ENCODE measurements at places on chromosomes 7 and 10.

GRCh38 chr7:142782922-142783900, 12.4 kb downstream of the PRSS2 start:
- DNase-seq = peak; percentile 89

- no peak for DNase-seq
Measured at GRCh38 chr7:2971914-2972834, 71.5 kb downstream of the CARD11 start.

- peak; percentile 85 for DNase-seq
Measured at GRCh38 chr7:6516387-6516983, 34.8 kb downstream of the GRID2IP start.

DNA sequence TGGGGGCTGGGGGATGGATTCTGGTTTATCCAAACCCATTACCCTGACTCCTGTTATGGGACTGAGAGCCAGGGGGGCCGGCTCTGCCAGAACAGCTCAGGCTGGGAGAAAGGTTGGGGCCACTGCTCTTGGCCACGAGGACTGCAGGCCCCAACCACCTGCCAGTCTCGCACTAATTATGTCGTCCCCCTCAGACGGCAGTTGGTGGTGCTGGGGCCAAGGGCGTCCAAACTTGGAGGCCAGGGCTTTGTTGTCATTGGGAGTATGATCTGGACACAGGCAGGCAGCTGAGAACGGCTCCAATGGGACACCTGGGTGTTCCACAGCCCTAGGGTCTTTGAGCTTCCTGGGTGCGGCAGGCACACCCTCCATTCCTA, 34.7 kb downstream of the DRGX start:
- DNase-seq = no peak

DNA sequence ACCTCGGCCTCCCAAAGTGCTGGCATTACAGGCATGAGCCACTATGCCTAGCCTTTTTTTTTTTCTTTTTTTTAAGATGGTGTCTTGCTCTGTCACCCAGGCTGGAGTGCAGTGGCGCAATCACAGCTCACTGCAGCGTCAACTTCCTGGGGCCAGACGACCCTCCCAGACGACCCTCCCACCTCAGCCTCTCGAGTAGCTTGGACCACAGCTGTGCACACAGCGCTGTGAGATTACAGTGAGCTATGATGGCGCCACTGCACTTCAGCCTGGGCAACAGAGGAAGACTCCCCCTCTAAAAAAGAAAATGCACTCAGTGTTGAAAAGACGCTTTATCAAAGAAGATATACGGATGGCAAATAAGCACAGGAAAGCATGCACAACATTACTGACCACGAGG, 16.5 kb upstream of the WIPI2 start:
- no peak for DNase-seq

GRCh38 chr10:126702181-126702580, 31.7 kb upstream of the C10orf90 start:
- DNase-seq = no peak

DNA sequence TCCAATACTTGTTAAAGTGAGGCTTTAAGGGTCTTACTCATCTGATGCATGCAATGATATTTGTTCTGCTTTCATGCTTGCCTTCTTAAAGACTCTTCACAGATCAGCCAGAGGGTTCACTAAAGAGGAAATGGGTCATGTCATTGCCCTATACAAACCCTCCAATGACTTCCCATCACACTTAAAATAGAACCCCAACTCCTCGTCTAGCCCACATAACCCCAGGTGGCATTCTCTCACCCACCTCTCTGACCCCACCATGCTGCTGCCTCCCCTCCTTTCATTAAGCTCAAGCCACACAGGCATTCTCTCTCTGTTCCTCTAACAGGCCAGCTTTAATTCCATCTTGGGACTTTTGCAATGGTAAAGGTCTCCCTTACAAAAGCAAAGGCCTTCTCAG, 253.6 kb downstream of the GRID1 start:
- no peak for DNase-seq

GRCh38 chr7:28539289-28539981, 127.1 kb downstream of the CREB5 start:
- DNase-seq = no peak

DNA sequence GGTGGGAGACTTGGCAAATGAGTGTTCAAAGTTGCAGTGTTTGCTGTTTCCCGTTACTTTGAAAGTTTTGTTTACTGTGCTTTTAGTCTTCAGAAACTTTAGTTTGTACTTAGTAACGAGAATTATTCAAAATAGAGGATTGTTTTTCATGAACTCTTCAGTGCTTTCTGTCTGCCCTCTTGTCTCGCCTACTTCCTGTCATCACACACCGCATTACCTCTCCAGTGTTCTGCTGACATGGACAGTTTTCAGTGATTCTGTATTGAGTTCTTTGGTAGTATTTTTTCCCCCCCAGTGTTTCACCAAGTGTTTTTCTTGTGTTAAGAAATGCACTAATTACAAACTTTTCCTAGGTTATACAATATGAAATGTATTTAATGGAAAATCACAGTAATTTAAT, 207.0 kb downstream of the MLLT10 start:
- no peak for DNase-seq

- no peak for DNase-seq
Measured at GRCh38 chr7:158482480-158482879, 105.1 kb downstream of the PTPRN2 start.

DNA sequence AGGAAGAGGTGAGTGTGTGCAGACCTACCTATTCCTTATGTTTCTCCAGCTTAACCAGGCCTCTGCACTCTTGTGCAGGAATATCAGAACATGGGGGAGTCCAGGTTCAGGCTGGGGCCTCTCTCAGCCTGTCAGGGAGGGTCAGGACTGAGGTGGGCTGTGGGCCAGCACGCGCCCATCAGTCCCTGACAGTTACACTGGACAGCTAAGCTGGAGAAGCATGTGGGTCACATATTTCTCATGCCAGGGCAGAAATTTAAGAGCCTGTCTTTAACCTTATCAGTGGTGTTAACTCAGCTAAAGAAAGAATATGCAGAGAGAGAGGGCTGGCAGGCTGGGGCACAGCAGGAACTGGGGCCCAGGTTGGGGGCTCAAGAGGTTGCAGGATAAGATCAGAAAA, 8.7 kb upstream of the POLD2 start:
- no peak for DNase-seq

DNA sequence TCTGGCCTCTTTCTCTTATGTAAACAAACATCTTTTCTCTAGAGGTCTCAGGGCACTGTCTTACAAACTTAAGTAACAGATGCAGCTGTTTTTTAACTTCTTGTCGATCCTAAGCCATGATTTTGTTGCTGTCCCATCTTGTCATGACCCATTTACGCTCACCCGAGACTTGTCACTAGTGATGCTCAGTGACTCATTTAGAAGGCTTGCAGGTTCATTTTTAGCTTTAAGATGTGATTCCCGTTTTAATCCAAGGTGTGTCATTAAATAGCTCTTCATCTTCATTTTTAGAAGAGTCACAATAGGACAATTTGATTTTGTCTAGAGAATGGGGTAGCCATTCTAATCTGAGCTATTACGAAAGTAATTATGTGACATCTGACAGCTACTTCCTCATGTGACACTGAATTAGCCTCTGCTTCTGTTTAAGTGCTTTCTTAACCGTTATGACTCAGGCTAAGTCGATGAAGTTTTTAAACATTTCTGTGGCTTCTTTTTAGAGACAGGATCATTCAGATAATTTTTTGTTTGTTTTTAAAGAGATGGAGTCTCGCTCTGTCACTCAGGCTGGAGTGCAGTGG, 42.7 kb downstream of the SPDYE5 start:
- no peak for DNase-seq

GRCh38 chr7:25562673-25563182, 334.4 kb upstream of the NPVF start:
- no peak for DNase-seq

DNA sequence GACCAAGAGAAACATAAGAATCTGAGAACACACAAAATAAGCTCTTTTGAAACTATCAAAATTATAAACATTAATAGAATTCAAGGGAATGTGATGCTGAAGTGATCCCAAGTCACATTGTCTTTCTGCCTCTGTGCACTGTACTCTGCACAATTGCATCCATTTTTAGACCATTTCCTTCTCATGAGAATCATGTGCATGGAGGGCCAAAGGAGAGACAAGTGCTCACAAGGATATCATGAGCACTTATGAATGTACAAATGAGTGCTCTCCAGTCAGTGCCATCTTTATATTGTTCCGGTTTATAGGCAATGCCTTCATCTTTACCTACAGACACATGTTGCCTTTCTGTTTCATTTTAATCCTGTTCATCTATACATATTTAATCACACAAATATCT, 36.9 kb downstream of the MET start:
- no peak for DNase-seq

- no peak for DNase-seq
Measured at GRCh38 chr7:6385110-6385781, 62.5 kb downstream of the DAGLB start.

DNA sequence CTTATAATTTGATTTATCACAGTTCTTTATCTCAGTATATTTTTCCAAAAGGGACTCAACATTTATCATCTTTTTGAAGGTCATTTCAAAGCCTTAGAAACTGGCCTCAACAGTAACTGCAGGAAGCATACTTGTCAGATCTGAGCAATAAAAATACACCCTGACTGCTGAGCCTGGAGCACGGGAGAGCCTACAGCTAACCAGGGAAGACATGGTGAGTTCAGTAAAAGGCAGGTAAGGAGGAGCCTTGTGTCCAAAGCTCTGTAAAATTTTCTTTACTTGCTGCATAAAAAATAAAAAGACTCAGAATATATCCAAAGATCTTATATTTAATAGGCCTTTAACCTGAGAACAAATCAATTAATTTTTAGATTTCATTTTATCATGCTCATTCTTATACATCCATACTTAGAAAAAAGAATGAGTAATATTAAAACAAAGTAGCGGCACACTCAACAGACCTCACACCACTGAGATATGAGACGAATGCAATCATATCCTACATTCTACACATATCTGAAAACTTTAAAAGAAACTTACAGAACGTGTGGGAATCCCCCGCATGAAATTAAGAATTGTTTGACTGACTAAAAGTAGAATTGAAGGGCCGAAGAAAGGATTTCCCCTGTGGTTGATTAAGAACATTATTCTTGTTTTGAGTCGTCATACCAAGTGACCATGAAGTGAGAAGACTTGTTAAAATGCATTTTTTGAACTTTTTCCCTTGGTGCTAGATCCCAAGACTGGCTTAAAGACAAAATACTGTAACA, 296.4 kb upstream of the MKLN1 start:
- DNase-seq = no peak

- no peak for DNase-seq
Measured at GRCh38 chr10:58087896-58088295, 179.8 kb downstream of the IPMK start.

All from ecto neural progenitor cell (in vitro differentiated cells).